ENCODE measurements at places on chromosomes 4 and X.

DNA sequence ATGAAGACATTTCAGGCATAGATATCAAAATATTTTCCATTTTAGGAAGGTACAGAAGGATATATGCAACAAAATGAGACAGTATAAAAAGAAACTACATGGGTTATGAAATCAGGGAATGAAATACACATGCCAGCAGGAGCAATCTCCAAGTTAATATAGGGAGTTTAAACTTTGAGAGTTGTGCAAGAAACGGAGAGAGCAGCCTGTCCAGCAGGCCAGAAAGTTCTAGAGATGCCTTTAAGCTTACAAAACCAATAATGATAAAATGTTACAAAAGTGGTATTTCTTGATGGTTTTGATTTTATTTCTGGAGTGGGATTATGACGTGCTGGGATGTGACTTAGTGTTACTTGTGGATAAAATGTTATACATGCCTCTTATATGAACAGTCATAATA is 2047.9 kb downstream of the ARAP2 start:
- DNase-seq = no peak

DNA sequence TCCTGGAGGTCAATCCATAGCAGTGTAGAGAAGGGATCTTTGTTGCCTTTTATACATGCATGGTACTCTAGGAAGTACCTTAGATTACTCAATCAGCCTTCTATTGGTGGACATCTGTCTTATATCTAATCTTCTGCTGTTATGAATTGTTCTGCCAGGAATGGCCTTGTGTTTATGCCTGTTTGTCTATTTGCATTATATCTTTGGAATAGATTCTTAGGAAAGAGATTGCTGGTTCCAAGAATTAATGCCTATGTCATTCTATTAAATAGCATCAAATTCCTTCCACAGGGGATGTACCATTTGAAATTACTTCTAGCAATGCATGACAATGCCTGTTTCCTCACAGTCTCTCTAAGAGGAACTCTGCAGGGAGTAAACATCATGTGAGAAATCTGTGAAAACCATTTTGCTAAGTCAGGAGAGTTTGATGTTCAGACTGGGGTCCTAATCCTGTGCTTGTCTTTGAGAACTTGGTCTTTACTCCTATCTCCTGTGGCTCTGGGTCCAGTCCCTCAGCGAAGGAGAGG is 42.5 kb downstream of the BEX3 start:
- peak; percentile 21 for DNase-seq

DNA sequence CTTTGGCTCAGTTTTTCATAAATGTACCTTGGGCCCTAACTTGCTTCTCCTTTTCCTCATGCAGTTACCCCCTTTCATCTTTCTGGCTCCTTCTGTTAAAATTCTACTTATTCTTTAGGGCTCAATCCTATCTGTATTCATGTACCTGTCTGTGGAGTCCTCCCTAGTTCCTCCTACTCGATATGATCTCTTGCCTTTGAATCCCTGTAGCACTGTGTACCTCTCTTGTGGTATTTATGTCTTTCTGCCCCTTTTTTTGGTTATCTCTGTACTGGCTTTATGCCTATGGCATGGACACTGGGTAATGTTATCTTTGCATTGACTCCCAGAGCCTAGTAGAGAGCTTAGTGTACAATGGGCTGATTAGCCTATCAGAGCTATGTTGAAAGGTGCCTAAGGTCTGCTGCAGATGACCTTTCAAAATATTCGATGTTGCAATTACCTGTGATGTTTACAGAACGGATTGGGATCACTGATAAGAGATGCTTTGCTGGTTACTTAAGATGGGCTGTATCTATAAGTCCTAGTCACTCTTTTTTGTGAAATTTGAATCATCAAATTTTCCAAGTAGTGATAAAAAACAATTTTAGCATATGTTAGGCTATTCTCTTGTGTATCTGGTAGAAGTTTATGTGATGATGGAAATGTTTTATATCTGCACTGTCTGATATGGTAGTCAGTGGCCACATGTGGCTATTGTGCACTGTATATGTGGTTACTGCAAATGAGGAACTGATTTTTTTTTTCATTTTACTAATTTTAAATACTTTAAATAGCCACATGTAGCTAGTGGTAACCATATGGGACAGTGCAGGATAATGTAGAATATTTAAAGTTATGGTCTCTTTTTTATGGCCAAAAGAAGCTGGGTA is 33.5 kb downstream of the TMEM164 start:
- no peak for DNase-seq

DNA sequence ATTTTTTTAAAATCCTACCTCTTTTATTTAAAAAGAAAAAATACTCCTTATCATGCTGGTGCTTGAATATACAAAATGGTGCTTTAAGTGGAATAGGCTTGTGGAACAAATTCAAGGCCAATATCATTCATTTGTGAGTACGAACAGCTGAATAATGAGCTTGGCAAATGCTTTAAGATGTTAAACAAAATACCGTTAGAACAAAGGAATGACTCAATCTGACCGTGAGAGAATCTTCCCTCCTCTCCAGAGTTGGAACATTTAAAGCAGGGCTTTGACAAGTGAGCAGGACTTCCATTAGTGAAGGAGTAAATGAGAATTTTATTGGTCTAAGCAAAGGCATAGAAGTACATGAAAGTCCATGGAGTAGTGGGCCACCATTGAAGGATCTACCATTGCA is 74.5 kb downstream of the DCLK2 start:
- DNase-seq = peak; percentile 70

DNA sequence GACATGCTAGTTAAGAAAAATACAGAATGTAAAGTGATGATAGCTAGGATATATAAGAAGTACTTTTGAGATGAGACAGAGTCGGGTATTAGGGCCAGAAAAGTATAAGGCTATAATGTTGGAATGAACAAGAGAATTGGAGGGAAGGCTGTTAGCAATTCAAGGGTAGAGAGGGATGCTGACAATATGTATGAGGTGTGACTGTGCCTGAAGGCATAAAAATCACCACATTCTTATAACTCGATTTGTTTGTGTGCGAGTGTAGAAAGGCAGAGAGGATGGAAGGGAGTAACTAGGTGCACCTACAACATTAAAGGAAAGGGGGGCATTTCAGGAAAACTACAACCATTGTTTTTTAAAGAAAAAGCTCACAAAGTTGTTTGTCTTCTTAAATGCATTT is 86.0 kb downstream of the FAT4 start:
- DNase-seq = no peak

GRCh38 chr4:125346616-125347015 is 31.9 kb downstream of the FAT4 start:
- DNase-seq = no peak

DNA sequence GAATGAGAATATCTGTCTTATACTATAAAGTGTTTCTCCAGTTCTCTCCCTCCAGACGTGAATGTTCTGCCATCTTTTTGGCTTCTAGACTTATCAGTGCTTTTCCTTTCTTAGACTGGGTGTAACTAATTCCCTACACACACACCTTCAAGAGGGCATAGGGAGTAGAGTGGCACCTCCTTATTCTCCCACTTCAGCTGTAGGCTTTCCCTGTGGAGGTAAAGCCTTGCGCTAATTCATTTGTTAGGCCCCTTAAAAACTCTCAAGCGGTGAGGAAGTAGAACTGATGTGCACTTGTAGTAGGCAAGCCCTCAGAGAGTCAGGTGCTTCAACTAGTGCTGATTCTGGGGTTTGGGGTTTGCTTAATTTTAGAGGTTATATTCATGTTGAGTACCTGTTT is 10.0 kb downstream of the KLHL2 start:
- DNase-seq = no peak

- no peak for DNase-seq
Observed at GRCh38 chr4:171521726-171522125, 291.5 kb upstream of the GALNTL6 start.

DNA sequence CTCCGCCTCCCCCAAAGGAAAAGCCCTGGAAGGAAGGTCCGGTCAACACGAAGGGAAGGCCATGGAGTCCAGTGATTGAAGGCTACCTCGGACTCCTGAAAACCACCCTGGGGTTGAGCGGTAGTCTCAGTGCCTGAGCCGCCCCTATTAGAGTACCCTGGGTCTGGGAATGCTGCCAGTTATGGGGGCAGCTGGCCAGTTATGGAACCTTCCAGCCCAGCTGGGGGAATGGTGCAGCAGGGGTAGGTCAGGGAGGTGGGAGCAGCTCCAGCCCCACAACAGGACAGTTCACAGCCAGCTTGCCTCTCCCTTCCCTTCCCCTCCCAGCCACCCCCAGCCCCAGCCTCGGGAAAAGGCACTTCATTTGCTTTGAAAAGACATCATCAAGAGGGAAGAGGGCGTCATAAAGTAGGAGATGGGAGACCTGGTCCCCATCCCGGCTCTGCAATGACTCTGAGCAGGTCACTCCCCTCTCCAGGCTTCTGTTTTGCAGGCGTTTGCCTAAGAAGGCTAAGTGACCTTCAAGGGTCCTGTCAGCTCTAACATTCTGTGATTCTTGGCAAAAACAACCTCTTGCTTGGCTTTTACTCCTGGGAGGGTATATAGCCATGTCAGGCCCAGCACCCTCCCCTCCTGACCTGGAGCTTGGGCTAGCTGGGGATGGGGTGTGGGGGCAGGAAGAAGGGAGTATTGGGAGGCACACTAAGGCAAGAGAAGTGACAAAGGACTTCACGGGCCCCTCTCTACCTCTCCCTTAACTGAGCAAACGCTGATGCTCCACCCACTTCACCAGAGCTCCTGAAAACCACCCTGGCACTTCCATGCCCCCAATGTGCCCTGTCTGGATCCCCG is 8.0 kb downstream of the APLN start:
- no peak for DNase-seq

GRCh38 chr4:19030536-19030935 is 1009.0 kb upstream of the LCORL start:
- DNase-seq = no peak

- DNase-seq = no peak
Observed at GRCh38 chrX:95903490-95903889, 781.2 kb upstream of the DIAPH2 start.

- DNase-seq = peak; percentile 13
Observed at GRCh38 chrX:18871161-18871890, 112.6 kb downstream of the PHKA2 start.

DNA sequence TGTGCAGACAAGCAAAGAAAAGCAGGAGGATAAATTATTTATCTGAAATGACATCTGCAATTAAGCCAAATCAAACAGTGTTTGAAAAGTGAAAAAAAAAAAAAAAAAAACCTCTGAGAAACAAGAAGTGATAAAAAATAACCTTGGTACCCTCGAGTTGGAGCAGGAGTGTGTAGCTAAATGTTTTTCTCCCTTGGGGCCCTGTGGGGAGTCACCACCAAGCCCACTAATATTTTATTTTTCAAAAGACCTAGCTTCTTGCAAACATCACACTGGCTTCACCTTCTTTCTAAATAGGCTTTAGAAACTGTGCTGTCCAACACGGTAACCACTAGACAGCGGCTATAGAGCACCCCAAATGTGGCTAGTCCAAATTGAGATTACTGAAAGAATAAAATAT is 47.7 kb downstream of the SNX25 start:
- DNase-seq = no peak

DNA sequence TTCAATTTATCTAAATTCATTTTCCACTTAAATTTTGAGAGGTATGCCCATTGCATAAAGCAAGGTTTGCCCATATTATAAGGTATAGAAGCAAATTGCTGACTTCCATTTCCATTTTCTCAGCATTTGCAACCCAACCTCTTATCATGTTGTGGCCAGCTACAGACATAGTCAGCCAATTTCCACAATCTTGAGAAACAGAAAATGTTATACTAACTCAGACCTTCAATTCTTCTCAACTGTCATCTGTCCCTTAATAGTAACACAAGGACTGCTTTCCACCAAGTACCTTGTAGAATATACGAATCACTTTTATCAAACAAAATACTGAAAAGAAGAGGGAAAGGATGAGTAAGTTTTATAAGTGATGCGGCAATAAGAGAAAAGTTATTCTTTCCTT is 11.2 kb upstream of the GRIA3 start:
- no peak for DNase-seq

DNA sequence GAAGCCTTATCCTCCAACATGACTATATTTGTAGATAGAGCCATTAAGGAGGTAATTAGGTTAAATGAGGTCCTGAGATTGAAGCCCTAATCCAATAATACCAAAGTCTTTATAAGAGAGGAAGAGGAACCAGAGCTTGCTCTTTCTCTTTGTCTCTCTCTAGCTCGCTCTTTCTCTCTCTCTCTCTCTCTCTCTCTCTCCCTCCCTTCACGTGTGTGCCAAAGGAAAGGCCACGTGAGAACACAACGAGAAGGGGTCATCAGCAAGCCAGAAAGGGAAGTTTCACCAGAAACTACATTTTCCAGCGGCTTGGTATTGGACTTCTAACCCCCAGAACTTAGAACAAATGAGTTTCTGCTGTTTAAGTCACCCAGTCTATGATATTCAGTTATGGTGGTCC is 1540.5 kb downstream of the C4orf33 start:
- no peak for DNase-seq

GRCh38 chrX:148270499-148270898 is 229.9 kb upstream of the AFF2 start:
- no peak for DNase-seq
